ENCODE measurements at places on chromosomes 4 and X. TPM values are rescaled to one million over a fixed set of nuclear protein-coding genes. Genes with fewer than 3 reads are reported as not detected.
A peak's percentile ranks its signal among the peaks of the same experiment; 100 is the strongest.

Gene CLNK
- total RNA-seq = not detected

Gene NHS
- 5.6 TPM for total RNA-seq

Gene TIGD4
- total RNA-seq = 0.51 TPM

Gene TDO2
- total RNA-seq = not detected

Gene SFRP2
- total RNA-seq = 0.65 TPM

Gene NPY2R
- not detected for total RNA-seq

Gene HTN3
- total RNA-seq = not detected

Gene DYNLT3
- total RNA-seq = 46.3 TPM

Gene PCDH18
- 255 TPM for total RNA-seq

Gene FAAH2
- 0.11 TPM for total RNA-seq

Gene PRRG1
- 9.2 TPM for total RNA-seq

Gene SORBS2
- total RNA-seq = 0.32 TPM

Gene CCSER1
- total RNA-seq = not detected

Gene OTOP1
- not detected for total RNA-seq

Gene CCDC149
- total RNA-seq = 5.8 TPM

Gene IL9R
- total RNA-seq = not detected

Gene TMEM164
- total RNA-seq = 4.4 TPM

Gene ZMAT1
- total RNA-seq = not detected

Gene GPR119
- not detected for total RNA-seq

Gene SLC34A2
- not detected for total RNA-seq

Gene ZXDB
- total RNA-seq = 8.7 TPM

Gene CSN1S1
- not detected for total RNA-seq

GRCh38 chr4:121156822-121157769 is 7.0 kb downstream of the TNIP3 start:
- peak; percentile 61 for DNase-seq
- H3K4me3 ChIP-seq = peak overlapping the region; percentile 73
- H3K36me3 ChIP-seq = no peaks in the 10 kb centered on the region
- no peaks in the 10 kb centered on the region for H3K27me3 ChIP-seq
- 0 out of 2 replicates have a peak overlapping the region, but pooled peaks have one; percentile 74 for H3K27ac ChIP-seq

DNA sequence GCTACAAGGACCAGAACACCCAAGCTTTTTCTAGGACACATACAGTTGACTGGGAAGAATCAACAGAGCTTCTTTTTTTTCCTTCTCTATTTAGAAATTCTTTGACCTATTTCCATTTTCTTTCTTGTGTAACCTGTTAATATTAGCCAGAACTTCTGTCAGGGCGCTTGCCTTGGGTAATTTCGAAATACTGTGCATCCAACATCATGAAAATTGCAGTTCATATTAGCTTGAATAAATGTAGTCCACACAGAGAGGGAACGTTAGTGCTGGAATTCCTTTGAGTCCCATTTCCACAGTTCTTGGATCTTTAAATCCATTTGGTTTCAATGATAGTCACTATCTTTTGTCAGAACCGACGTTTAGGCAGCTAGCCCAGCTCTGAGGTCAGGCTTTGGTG is 141.8 kb downstream of the MXRA5 start:
- H3K4me3 ChIP-seq = no peak overlapping the region
- no peaks in the 10 kb centered on the region for H3K4me1 ChIP-seq
- no peak for DNase-seq
- no peaks in the 10 kb centered on the region for H3K27me3 ChIP-seq
- H3K36me3 ChIP-seq = no peaks in the 10 kb centered on the region

DNA sequence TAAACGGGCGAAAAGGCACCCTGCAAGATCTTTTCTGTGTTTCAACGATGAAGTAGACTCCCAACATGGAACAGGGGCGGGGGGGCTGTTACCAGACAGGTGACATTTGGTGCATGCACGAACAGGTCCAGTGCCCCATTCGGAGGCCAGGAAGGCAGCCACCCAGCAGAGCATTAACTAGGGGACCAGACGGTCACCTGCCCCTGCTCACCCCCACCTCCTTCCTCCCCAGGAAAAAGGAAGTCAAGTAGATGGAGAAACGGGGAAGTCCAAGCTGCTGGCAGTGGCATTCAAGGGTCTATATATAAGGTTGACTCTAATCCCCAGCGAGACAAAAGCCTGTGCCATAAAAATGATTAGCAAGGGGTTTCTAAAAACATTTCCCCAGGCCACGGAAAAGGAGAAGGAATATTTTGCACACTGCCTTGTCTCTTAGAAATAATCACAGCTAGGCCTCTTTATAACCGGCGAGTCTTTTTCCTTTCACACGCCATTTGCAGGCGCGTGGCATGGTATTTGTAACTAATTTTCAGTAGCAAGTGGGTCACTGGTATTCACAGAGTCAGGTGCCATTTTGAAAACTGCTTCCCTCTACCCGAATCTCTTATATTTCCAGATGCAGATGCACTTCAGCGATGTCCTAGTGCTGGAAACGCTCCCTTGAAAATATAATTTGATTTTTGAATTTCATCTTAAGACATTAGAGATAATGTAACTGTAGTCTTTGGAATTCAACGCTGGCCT is 1.2 kb upstream of the TMSB4X start:
- peak overlapping the region; percentile 99 for H3K27ac ChIP-seq
- peaks cover 10% of the 10 kb centered on the region for H3K4me1 ChIP-seq
- no peaks in the 10 kb centered on the region for H3K27me3 ChIP-seq
- H3K4me3 ChIP-seq = peak overlapping the region; percentile 99
- peaks cover 21% of the 10 kb centered on the region for H3K36me3 ChIP-seq
- DNase-seq = no peak

GRCh38 chrX:47221756-47222155 is 3.3 kb downstream of the CDK16 start:
- no peak overlapping the region for H3K4me3 ChIP-seq
- H3K27me3 ChIP-seq = no peaks in the 10 kb centered on the region
- no peak for DNase-seq
- no peak overlapping the region for H3K27ac ChIP-seq
- H3K36me3 ChIP-seq = no peaks in the 10 kb centered on the region
- peaks cover 18% of the 10 kb centered on the region for H3K4me1 ChIP-seq

- H3K36me3 ChIP-seq = no peaks in the 10 kb centered on the region
- H3K4me1 ChIP-seq = no peaks in the 10 kb centered on the region
- peaks cover 19% of the 10 kb centered on the region for H3K27me3 ChIP-seq
- no peak overlapping the region for H3K4me3 ChIP-seq
- no peak for DNase-seq
- H3K27ac ChIP-seq = no peak overlapping the region
These were observed 183.3 kb downstream of the KDR start for GRCh38 chr4:54941994-54942552.

- no peaks in the 10 kb centered on the region for H3K27me3 ChIP-seq
- DNase-seq = peak; percentile 85
- peaks cover 34% of the 10 kb centered on the region for H3K4me1 ChIP-seq
- no peaks in the 10 kb centered on the region for H3K36me3 ChIP-seq
- H3K4me3 ChIP-seq = peak overlapping the region; percentile 42
These were observed 56.0 kb downstream of the TASL start for GRCh38 chrX:30521440-30522182.

- H3K27me3 ChIP-seq = no peaks in the 10 kb centered on the region
- no peak overlapping the region for H3K27ac ChIP-seq
- DNase-seq = no peak
- no peaks in the 10 kb centered on the region for H3K36me3 ChIP-seq
- no peaks in the 10 kb centered on the region for H3K4me1 ChIP-seq
These were observed 476.2 kb downstream of the PPARGC1A start for GRCh38 chr4:23413631-23414030.

- H3K4me3 ChIP-seq = peak overlapping the region; percentile 8
- H3K27me3 ChIP-seq = no peaks in the 10 kb centered on the region
- no peaks in the 10 kb centered on the region for H3K36me3 ChIP-seq
These were observed 12.9 kb downstream of the CD99 start for GRCh38 chrX:2703991-2704369.

DNA sequence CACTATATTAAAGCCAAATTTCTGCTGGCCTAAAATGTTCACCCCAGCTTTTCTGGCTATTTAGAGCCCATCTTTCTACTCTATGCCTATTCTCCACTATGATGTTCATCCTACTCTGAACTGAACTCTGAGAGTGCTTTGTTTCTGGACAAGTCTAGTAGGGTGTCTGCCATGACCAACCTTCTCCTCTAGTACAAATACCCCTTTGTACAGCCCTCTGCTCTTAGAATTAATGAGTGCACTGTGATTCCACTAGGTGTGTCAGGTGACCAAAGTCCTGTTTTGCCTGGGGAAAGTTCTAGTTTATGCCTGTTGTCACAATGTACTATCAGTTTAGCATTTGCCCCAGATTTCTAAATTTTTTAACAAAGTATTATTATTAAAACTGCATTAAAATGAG is 388.1 kb upstream of the MAD2L1 start:
- H3K27ac ChIP-seq = no peak overlapping the region
- no peak overlapping the region for H3K4me3 ChIP-seq
- H3K4me1 ChIP-seq = 0 out of 2 replicates have a peak, but pooled peaks cover 15% of the 10 kb centered on the region

- H3K27me3 ChIP-seq = no peaks in the 10 kb centered on the region
- peak overlapping the region; percentile 77 for H3K4me3 ChIP-seq
- H3K27ac ChIP-seq = no peak overlapping the region
- H3K4me1 ChIP-seq = peaks cover 5% of the 10 kb centered on the region
These were observed 570 bp upstream of the RNF128 start for GRCh38 chrX:106725931-106726330.

DNA sequence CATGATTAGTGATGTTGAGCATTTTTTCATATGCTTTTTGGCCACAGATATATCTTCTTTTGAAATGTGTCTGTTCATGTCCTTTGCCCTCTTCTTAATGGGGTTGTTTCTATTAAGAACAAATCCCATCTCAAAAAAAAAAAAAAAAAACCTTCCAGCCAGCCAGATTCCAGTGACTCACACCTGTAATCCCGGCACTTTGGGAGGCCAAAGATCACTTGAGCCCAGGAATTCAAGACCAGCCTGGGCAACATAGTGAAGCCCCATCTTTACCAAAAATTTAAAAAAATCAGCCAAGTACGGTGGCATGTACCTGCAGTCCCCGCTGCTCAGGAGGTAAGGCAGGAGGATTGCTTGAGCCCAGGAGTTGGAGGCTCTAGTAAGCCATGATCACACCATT is 5.1 kb downstream of the RAB33B start:
- no peaks in the 10 kb centered on the region for H3K36me3 ChIP-seq
- H3K4me3 ChIP-seq = no peak overlapping the region
- peaks cover 41% of the 10 kb centered on the region for H3K4me1 ChIP-seq
- no peaks in the 10 kb centered on the region for H3K27me3 ChIP-seq
- DNase-seq = peak; percentile 8

- no peak for DNase-seq
- peak overlapping the region; percentile 83 for H3K27ac ChIP-seq
- peaks cover 24% of the 10 kb centered on the region for H3K4me1 ChIP-seq
These were observed 255.6 kb upstream of the JADE1 start for GRCh38 chr4:128553686-128554515.

- H3K4me3 ChIP-seq = no peak overlapping the region
- DNase-seq = no peak
- H3K27me3 ChIP-seq = no peaks in the 10 kb centered on the region
- peaks cover 28% of the 10 kb centered on the region for H3K4me1 ChIP-seq
- no peaks in the 10 kb centered on the region for H3K36me3 ChIP-seq
These were observed 60.7 kb upstream of the KDR start for GRCh38 chr4:55186123-55186522.

- no peaks in the 10 kb centered on the region for H3K27me3 ChIP-seq
- DNase-seq = no peak
- no peak overlapping the region for H3K4me3 ChIP-seq
- H3K4me1 ChIP-seq = peaks cover 13% of the 10 kb centered on the region
- H3K36me3 ChIP-seq = 0 out of 2 replicates have a peak, but pooled peaks cover 8% of the 10 kb centered on the region
These were observed 26.9 kb downstream of the PAPSS1 start for GRCh38 chr4:107693132-107693531.

DNA sequence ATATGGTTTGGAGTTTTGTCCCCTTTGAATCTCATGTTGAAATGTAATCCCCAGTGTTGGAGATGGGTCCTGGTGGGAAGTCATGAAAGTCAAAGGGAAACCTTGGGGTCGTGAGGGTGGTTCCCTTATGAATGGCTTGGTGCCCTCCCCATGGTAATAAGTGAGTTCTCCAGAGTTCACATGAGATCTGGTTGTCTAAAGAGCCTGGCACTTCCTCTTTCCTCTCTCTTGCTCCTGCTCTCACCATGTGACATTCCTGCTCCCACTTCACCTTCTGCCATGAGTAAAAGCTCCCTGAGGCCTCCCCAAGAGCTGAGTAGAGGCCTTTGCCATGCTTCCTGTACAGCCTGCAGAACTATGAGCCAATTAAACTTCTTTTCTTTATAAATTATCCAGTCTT is 5.5 kb upstream of the IL15 start:
- H3K4me1 ChIP-seq = no peaks in the 10 kb centered on the region
- DNase-seq = no peak
- no peaks in the 10 kb centered on the region for H3K36me3 ChIP-seq
- no peak overlapping the region for H3K27ac ChIP-seq

- H3K4me3 ChIP-seq = no peak overlapping the region
- no peaks in the 10 kb centered on the region for H3K27me3 ChIP-seq
- no peak for DNase-seq
- H3K4me1 ChIP-seq = peaks cover 24% of the 10 kb centered on the region
- H3K36me3 ChIP-seq = no peaks in the 10 kb centered on the region
These were observed 47.2 kb downstream of the CXCL1 start for GRCh38 chr4:73916172-73916925.

GRCh38 chrX:53280331-53281320 is 758 bp downstream of the IQSEC2 start:
- no peaks in the 10 kb centered on the region for H3K36me3 ChIP-seq
- H3K27me3 ChIP-seq = no peaks in the 10 kb centered on the region
- peak overlapping the region; percentile 88 for H3K27ac ChIP-seq
- peak; percentile 74 for DNase-seq

- no peaks in the 10 kb centered on the region for H3K27me3 ChIP-seq
- H3K27ac ChIP-seq = no peak overlapping the region
- H3K4me3 ChIP-seq = no peak overlapping the region
- DNase-seq = no peak
- H3K4me1 ChIP-seq = peaks cover 19% of the 10 kb centered on the region
These were observed 55.9 kb downstream of the RBM47 start for GRCh38 chr4:40573593-40574311.

GRCh38 chr4:147398556-147398955 is 82.3 kb upstream of the EDNRA start:
- no peak overlapping the region for H3K27ac ChIP-seq
- no peak overlapping the region for H3K4me3 ChIP-seq
- no peak for DNase-seq
- no peaks in the 10 kb centered on the region for H3K36me3 ChIP-seq
- H3K4me1 ChIP-seq = no peaks in the 10 kb centered on the region

GRCh38 chrX:154368630-154369448 is 5.6 kb downstream of the FLNA start:
- H3K27ac ChIP-seq = peak overlapping the region; percentile 98
- H3K4me3 ChIP-seq = peak overlapping the region; percentile 92
- peaks cover 4% of the 10 kb centered on the region for H3K36me3 ChIP-seq
- peak; percentile 97 for DNase-seq

- H3K4me1 ChIP-seq = no peaks in the 10 kb centered on the region
- no peaks in the 10 kb centered on the region for H3K36me3 ChIP-seq
- no peak overlapping the region for H3K27ac ChIP-seq
- no peak overlapping the region for H3K4me3 ChIP-seq
- DNase-seq = no peak
These were observed 180.7 kb downstream of the CRLF2 start for GRCh38 chrX:1031521-1032430.

GRCh38 chr4:164997941-164998340 is 20.5 kb upstream of the TRIM61 start:
- H3K27me3 ChIP-seq = no peaks in the 10 kb centered on the region
- no peak overlapping the region for H3K27ac ChIP-seq
- DNase-seq = no peak
- no peak overlapping the region for H3K4me3 ChIP-seq

GRCh38 chr4:168151327-168151726 is 59.0 kb downstream of the ANXA10 start:
- H3K27ac ChIP-seq = no peak overlapping the region
- H3K4me3 ChIP-seq = no peak overlapping the region

- H3K27ac ChIP-seq = no peak overlapping the region
- no peaks in the 10 kb centered on the region for H3K36me3 ChIP-seq
- no peak overlapping the region for H3K4me3 ChIP-seq
- no peaks in the 10 kb centered on the region for H3K4me1 ChIP-seq
These were observed 226.2 kb upstream of the BCOR start for GRCh38 chrX:40323977-40324376.

- H3K27me3 ChIP-seq = no peaks in the 10 kb centered on the region
- H3K4me3 ChIP-seq = no peak overlapping the region
- H3K36me3 ChIP-seq = no peaks in the 10 kb centered on the region
These were observed 290.7 kb upstream of the FAM241A start for GRCh38 chr4:111854494-111855087.
